ENCODE measurements at places on chromosomes 3 and 15.

GRCh38 chr15:79593119-79593869 lies 161.2 kb downstream of the MINAR1 start:
- DNase-seq = no peak
- H3K36me3 ChIP-seq = no peaks in the 10 kb centered on the region
- H3K4me3 ChIP-seq = no peak overlapping the region

GRCh38 chr3:109356442-109357155 lies 19.3 kb upstream of the DPPA4 start:
- H3K4me1 ChIP-seq = no peaks in the 10 kb centered on the region
- H3K27ac ChIP-seq = no peak overlapping the region
- no peak overlapping the region for H3K4me3 ChIP-seq
- no peaks in the 10 kb centered on the region for H3K36me3 ChIP-seq
- no peak for DNase-seq

GRCh38 chr3:13474776-13475303 lies 5.3 kb upstream of the HDAC11 start:
- no peak overlapping the region for H3K27ac ChIP-seq
- no peak overlapping the region for H3K4me3 ChIP-seq
- H3K36me3 ChIP-seq = no peaks in the 10 kb centered on the region

DNA sequence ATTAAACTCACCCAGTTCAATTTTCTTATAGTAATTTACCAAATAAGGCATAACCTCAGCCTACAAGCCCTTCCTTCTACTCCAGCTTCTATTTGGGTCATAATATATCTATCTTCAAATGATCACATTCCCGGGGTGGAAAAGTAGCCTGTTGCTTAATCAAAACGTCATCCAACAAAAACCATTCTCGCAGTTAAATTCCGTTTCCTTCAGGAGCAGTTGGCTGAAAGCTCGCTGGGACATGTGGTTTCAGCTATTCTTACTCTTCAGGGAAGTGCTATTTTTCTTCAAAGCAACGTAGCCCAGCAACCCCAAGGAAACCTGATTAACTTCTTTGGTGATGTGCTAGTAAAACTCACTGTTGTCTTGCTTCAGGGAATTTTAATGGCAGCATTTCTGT lies 59.6 kb downstream of the MAGI1 start:
- H3K36me3 ChIP-seq = no peaks in the 10 kb centered on the region
- no peaks in the 10 kb centered on the region for H3K27me3 ChIP-seq
- H3K27ac ChIP-seq = no peak overlapping the region
- H3K4me1 ChIP-seq = no peaks in the 10 kb centered on the region
- no peak overlapping the region for H3K4me3 ChIP-seq
- no peak for DNase-seq

DNA sequence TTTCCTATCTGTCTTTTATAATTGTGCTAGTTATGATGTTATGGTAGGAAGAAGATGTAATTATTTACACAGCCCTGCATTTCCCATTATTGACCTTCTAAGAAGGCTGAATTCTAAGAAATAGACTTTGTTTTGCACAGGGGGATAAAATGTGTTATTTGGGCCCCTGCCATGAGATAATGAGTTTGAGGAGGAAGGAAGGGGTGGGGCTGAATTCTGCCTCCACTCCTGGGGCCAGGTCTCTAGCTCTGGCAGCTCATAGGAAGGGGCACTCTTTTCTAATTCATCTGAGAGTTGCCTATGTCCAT lies 69.2 kb upstream of the GOLGA8B start:
- H3K36me3 ChIP-seq = no peaks in the 10 kb centered on the region
- DNase-seq = no peak
- no peaks in the 10 kb centered on the region for H3K4me1 ChIP-seq
- no peak overlapping the region for H3K4me3 ChIP-seq
- no peak overlapping the region for H3K27ac ChIP-seq

- DNase-seq = no peak
- no peak overlapping the region for H3K4me3 ChIP-seq
- H3K27ac ChIP-seq = no peak overlapping the region
- no peaks in the 10 kb centered on the region for H3K36me3 ChIP-seq
- H3K4me1 ChIP-seq = peaks cover 7% of the 10 kb centered on the region
- no peaks in the 10 kb centered on the region for H3K27me3 ChIP-seq
These were observed 45.7 kb upstream of the AMOTL2 start for GRCh38 chr3:134419960-134420321.

DNA sequence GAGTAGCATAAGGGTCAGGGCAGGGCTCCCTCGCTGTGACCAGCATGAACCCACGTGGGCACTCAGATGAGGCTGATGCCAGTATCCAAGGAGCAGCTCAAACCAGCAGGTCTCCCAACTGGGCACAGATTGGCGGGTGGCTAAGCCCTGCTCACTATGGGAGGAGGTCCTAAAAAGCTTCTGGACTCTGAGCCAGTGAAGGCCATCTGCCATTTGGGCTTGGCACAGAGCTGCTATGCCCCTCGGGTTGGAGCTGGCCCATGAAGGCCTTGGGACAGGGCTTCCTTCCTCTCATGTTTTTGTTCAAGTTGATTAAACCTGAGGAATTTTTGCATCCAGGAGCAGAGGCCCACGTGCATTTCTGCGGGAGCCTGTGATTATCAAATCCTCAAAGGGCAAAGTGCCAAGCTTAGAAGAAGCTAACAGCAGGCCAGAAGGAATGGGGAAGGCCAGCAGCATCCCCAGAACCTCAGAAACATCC lies 4.3 kb upstream of the STRA6 start:
- no peaks in the 10 kb centered on the region for H3K36me3 ChIP-seq
- H3K4me3 ChIP-seq = no peak overlapping the region
- H3K27me3 ChIP-seq = no peaks in the 10 kb centered on the region

GRCh38 chr15:36896949-36897348 lies 203.4 kb downstream of the MEIS2 start:
- peaks cover 32% of the 10 kb centered on the region for H3K4me1 ChIP-seq
- peak overlapping the region; percentile 65 for H3K27ac ChIP-seq
- H3K27me3 ChIP-seq = no peaks in the 10 kb centered on the region
- H3K36me3 ChIP-seq = peaks cover 72% of the 10 kb centered on the region
- no peak for DNase-seq

GRCh38 chr3:107910713-107911259 lies 180.0 kb downstream of the CD47 start:
- H3K4me1 ChIP-seq = no peaks in the 10 kb centered on the region
- DNase-seq = no peak
- H3K27me3 ChIP-seq = no peaks in the 10 kb centered on the region
- no peak overlapping the region for H3K27ac ChIP-seq
- no peak overlapping the region for H3K4me3 ChIP-seq
- H3K36me3 ChIP-seq = no peaks in the 10 kb centered on the region

GRCh38 chr3:75886971-75887526 lies 101.7 kb upstream of the ZNF717 start:
- H3K4me1 ChIP-seq = no peaks in the 10 kb centered on the region
- no peak for DNase-seq
- H3K27ac ChIP-seq = no peak overlapping the region
- H3K27me3 ChIP-seq = no peaks in the 10 kb centered on the region
- no peak overlapping the region for H3K4me3 ChIP-seq

- peaks cover 9% of the 10 kb centered on the region for H3K27me3 ChIP-seq
- no peak overlapping the region for H3K27ac ChIP-seq
- H3K4me3 ChIP-seq = no peak overlapping the region
- no peaks in the 10 kb centered on the region for H3K4me1 ChIP-seq
These were observed 30.4 kb downstream of the RASGRF1 start for GRCh38 chr15:79060175-79060574.

- no peak for DNase-seq
- peaks cover 20% of the 10 kb centered on the region for H3K4me1 ChIP-seq
- no peaks in the 10 kb centered on the region for H3K27me3 ChIP-seq
- no peaks in the 10 kb centered on the region for H3K36me3 ChIP-seq
These were observed 11.1 kb upstream of the RPL29 start for GRCh38 chr3:52006820-52007133.

GRCh38 chr3:149020196-149020838 lies 29.0 kb downstream of the GYG1 start:
- H3K36me3 ChIP-seq = peaks cover 14% of the 10 kb centered on the region
- H3K27ac ChIP-seq = no peak overlapping the region
- no peak for DNase-seq
- no peak overlapping the region for H3K4me3 ChIP-seq
- no peaks in the 10 kb centered on the region for H3K27me3 ChIP-seq

GRCh38 chr3:37308247-37308646 lies 133.9 kb upstream of the LRRFIP2 start:
- H3K36me3 ChIP-seq = peaks cover 14% of the 10 kb centered on the region
- H3K4me1 ChIP-seq = no peaks in the 10 kb centered on the region
- DNase-seq = peak; percentile 32
- H3K27ac ChIP-seq = no peak overlapping the region

DNA sequence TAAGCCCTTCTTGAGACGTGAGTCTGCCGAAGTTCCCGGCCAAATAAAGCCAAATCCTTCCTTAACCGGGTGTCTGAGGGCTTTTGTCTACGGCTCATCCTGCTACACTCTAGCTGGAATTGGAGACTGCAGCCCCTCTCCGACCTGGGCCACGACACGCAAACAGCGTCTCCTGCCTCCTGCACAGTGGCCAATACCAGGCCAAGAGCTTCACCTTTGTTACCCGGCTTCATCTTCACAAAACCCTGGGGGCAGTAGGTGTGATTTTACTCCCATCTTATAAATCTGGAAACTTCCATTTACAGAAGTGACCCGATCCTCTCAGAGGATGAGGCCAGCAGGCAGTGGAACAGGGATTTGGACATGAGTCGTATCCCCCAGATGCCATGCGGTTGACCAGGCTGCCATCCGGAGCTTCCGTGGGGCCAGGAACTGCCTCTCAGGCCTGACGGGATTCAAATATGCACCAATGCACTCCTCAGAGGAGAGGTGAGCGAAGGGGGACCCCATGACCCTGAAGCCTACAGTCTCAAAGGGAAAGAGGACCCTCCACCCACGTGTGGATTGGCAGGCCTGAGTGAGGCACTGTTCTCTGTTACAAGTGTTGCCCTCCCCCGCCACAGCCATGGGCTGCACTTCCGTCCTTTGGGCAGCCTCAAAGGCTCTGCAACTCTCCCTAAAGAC lies 53.2 kb upstream of the KLF13 start:
- H3K27ac ChIP-seq = no peak overlapping the region
- no peak overlapping the region for H3K4me3 ChIP-seq
- DNase-seq = peak; percentile 10
- H3K36me3 ChIP-seq = no peaks in the 10 kb centered on the region
- no peaks in the 10 kb centered on the region for H3K27me3 ChIP-seq

GRCh38 chr3:107283948-107284347 lies 93.3 kb upstream of the CCDC54 start:
- H3K27me3 ChIP-seq = no peaks in the 10 kb centered on the region
- no peak overlapping the region for H3K4me3 ChIP-seq
- H3K36me3 ChIP-seq = no peaks in the 10 kb centered on the region
- DNase-seq = no peak
- H3K4me1 ChIP-seq = no peaks in the 10 kb centered on the region

DNA sequence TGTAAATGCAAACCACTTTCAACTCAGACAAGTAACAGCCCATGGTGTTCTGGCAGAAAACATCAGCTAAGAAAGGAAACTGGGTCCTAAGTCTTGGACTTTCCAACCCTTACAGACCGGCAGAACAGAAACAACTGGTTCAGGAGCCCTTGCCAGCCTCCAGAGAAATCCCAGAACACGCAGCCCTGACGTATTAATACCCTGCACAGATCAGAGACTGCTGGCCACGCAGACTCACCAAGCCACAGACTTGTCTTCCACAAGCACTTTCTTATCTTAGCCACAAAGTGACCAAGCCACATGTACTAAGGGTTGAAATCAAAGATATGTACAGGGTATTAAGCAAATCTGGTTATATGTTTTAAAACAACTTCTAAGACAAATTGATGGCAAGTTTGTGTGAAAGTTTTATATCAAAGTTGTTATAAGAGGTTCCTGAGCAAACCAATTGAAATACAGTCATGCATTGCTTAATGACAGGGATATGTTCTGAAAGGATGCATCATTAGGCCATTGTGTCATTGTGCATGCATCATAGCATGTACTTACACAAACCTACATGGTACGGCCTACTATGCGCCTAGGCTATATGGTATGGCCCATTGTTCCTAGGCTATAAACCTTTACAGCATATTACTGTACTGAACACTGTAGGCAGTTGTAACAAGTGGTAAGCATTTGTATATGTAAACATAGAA lies 36.8 kb downstream of the BTD start:
- H3K36me3 ChIP-seq = no peaks in the 10 kb centered on the region
- DNase-seq = no peak
- H3K27me3 ChIP-seq = no peaks in the 10 kb centered on the region
- H3K27ac ChIP-seq = peak overlapping the region; percentile 99
- H3K4me1 ChIP-seq = peaks cover 36% of the 10 kb centered on the region
- H3K4me3 ChIP-seq = no peak overlapping the region

- no peak overlapping the region for H3K4me3 ChIP-seq
- no peaks in the 10 kb centered on the region for H3K27me3 ChIP-seq
- no peaks in the 10 kb centered on the region for H3K4me1 ChIP-seq
- no peak overlapping the region for H3K27ac ChIP-seq
- no peaks in the 10 kb centered on the region for H3K36me3 ChIP-seq
These were observed 19.5 kb downstream of the PSTPIP1 start for GRCh38 chr15:77014132-77015081.

DNA sequence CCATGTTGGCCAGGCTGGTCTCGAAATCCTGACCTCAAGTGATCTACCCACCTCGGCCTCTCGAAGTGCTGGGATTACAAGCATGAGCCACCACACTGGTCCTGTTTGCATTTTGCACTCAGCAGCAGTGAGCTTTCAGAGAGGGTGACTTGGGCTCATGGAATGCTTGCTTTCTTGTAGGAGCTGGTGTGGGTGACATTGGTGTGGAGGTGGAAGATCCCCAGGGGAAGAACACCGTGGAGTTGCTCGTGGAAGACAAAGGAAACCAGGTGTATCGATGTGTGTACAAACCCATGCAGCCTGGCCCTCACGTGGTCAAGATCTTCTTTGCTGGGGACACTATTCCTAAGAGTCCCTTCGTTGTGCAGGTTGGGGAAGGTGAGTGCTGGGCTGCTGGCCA lies 90.3 kb downstream of the FLNB start:
- no peak overlapping the region for H3K4me3 ChIP-seq
- no peak for DNase-seq
- H3K4me1 ChIP-seq = no peaks in the 10 kb centered on the region
- H3K27me3 ChIP-seq = no peaks in the 10 kb centered on the region
- H3K27ac ChIP-seq = no peak overlapping the region

GRCh38 chr3:10177737-10178136 lies 13.0 kb downstream of the IRAK2 start:
- no peak overlapping the region for H3K4me3 ChIP-seq
- no peak for DNase-seq
- peaks cover 9% of the 10 kb centered on the region for H3K4me1 ChIP-seq
- H3K36me3 ChIP-seq = peaks cover 19% of the 10 kb centered on the region
- no peak overlapping the region for H3K27ac ChIP-seq
- H3K27me3 ChIP-seq = no peaks in the 10 kb centered on the region

DNA sequence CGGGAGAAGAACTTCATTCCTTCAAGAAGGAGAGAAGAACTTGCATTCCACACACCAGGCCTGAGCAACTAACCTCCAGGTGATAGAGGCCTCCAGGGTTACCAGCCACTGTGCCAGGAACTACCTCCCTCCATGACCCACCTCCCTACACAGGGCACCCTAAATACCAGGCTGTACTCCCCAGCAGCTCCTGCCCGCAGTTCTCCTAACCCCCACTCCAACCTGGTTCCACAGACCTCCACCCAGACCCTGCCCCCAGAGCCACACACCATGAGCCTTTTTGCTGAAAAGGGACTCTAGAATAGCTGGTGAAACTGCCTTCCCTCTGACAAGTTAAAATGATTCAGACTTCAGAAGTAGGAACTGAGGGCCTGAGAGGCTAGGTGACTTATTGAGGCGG lies 8.2 kb downstream of the IGDCC3 start:
- H3K4me1 ChIP-seq = no peaks in the 10 kb centered on the region
- no peaks in the 10 kb centered on the region for H3K36me3 ChIP-seq
- H3K27ac ChIP-seq = no peak overlapping the region
- no peaks in the 10 kb centered on the region for H3K27me3 ChIP-seq
- DNase-seq = no peak
- H3K4me3 ChIP-seq = no peak overlapping the region

- peaks cover 5% of the 10 kb centered on the region for H3K4me1 ChIP-seq
- no peak for DNase-seq
- no peak overlapping the region for H3K27ac ChIP-seq
These were observed 35.7 kb downstream of the CORO2B start for GRCh38 chr15:68614286-68615035.

Data from SK-N-SH (cell line).